ENCODE measurements at places on chromosomes 7 and 10.

- no peak for DNase-seq
Observed at GRCh38 chr10:71517298-71518169, 120.8 kb downstream of the CDH23 start.

GRCh38 chr7:69177941-69178494, 420.3 kb upstream of the AUTS2 start:
- no peak for DNase-seq

DNA sequence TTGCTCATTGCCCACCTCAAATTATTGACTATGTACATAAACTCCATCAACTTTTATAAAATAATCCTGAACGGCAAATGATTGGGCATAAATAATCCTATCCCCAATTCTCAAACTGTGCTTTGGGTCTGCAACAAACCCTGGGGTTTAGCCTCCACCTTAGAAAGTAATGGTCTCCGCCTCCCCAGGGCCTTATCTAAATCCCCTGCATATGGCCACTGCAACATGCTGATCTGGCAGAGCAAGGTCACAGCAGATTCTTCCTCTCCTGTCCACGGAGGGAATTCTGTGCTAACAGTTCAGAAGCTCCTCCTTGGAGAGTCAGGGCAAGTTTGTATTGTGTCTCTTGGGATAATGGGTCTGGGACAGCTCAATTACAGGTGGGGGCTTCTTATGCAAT, 18.4 kb downstream of the FXYD4 start:
- DNase-seq, result no peak

GRCh38 chr10:30228417-30229036, 120.6 kb downstream of the MTPAP start:
- no peak for DNase-seq

GRCh38 chr10:50279489-50279888, 28.2 kb upstream of the ASAH2 start:
- no peak for DNase-seq

GRCh38 chr10:47035819-47036337, 124.7 kb downstream of the PTPN20 start:
- no peak for DNase-seq

DNA sequence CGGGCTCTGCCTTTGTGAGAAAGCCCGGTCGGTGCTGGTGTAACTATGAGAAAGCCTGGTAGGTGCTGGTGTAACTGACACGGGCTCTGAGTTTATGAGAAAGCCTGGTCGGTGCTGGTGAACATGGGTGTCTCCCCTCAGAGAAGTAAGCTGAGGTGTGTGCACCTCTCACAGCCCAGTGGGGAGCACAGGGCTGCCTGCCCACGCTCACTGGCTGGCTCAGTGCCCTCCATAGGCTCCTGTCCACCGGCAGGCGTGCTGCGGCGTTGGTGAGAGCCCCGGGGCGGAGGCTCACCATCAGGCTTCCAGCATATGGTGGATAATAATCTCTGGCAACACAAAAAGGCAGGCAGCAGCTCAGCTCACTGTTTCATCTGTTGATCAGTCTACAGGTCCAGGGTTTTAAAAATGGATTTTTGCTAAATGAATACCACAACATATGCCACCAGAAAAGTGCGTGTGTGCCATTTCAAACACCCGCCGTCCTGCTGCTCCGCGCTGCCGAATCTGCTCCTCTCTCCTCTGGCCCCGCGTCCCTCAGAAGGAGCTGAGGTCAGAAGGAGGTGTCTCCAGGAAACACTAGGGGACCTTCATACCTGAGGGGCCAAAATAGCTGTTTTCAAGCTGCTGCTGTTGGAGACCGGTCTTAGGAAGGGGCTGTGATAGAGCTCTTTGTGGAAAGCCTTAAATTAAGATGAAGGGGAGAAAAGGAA, 365.7 kb downstream of the DNAJB6 start:
- DNase-seq, result no peak

GRCh38 chr7:69840248-69840647, 242.0 kb downstream of the AUTS2 start:
- no peak for DNase-seq

DNA sequence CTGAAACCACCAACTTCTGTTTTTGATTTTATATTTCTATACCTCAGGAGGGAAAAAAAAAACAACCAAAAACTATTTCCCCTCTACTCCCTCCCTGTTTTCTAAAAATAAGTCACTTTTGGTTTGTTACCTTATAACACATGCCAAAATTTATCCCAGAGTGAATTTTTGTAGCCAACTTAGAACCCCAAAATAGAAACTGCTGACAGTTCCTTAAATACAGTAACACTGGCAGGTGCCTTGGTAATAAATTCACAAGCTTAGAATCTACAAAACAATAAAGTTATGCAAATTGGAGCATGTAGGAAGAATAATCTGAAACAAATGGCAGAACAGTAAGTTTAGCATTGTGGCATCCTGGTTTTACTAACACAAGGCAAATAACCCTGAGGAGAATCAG, 165.0 kb upstream of the HDAC9 start:
- DNase-seq, result no peak

- DNase-seq, result no peak
Observed at GRCh38 chr7:34463830-34464229, 194.2 kb upstream of the NPSR1 start.

DNA sequence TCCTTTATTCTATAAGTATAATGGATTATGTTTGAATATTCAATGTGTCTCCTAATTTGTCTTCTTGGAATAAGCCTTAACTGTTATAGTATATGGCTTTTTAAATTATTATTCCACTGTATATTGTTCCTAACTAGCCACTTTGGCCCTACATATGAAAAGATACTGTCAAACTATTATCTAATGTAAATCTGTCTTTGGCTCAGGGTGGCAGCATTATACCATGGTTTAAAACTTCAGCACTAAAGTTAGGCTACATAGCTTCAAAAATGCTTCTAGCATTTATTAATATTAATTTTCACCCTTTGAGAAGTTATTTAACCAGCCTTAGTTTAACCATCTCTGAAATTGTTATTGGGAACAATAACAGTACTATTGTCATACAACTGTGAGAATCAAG, 543.1 kb upstream of the MBL2 start:
- no peak for DNase-seq

GRCh38 chr7:44117801-44118429, 5.4 kb downstream of the POLD2 start:
- DNase-seq, result no peak
